ENCODE measurements at places on chromosomes 7 and 10. TPM values are rescaled to one million over a fixed set of nuclear protein-coding genes. Genes with fewer than 3 reads are reported as not detected.

NPTX2 gene
- 0.14 TPM for total RNA-seq

NUTM2E gene
- not detected for total RNA-seq

METTL27 gene
- not detected for total RNA-seq

HABP2 gene
- total RNA-seq, result not detected

CAMK1D gene
- 49.7 TPM for total RNA-seq

COX19 gene
- 33.6 TPM for total RNA-seq

CCDC6 gene
- 19.7 TPM for total RNA-seq

ZNF853 gene
- total RNA-seq, result 12.0 TPM

LRMDA gene
- total RNA-seq, result 1.4 TPM

CPVL gene
- 11.6 TPM for total RNA-seq

MMD2 gene
- total RNA-seq, result not detected

AASS gene
- total RNA-seq, result 2.4 TPM

NME8 gene
- 23.5 TPM for total RNA-seq

SH2D4B gene
- total RNA-seq, result 0.30 TPM

ACTL6B gene
- not detected for total RNA-seq

ZFAND4 gene
- 35.1 TPM for total RNA-seq

MLXIPL gene
- not detected for total RNA-seq

EEPD1 gene
- 4.9 TPM for total RNA-seq

GPNMB gene
- total RNA-seq, result not detected

NCOA4 gene
- 88.4 TPM for total RNA-seq

DIP2C gene
- total RNA-seq, result 1.5 TPM

ATXN7L1 gene
- total RNA-seq, result 48.6 TPM

LIPN gene
- 0.83 TPM for total RNA-seq

STEAP2 gene
- total RNA-seq, result 0.05 TPM

IFIT2 gene
- 21.8 TPM for total RNA-seq

THAP5 gene
- total RNA-seq, result 13.8 TPM

NKX6-2 gene
- not detected for total RNA-seq

GPR26 gene
- not detected for total RNA-seq

INA gene
- not detected for total RNA-seq

NPSR1 gene
- not detected for total RNA-seq

HHEX gene
- 19.5 TPM for total RNA-seq

C10orf143 gene
- total RNA-seq, result 8.2 TPM

LDB3 gene
- 0.11 TPM for total RNA-seq

C10orf95 gene
- 0.25 TPM for total RNA-seq

SLC26A5 gene
- total RNA-seq, result 0.30 TPM

TMEM140 gene
- total RNA-seq, result 60.0 TPM

HYCC1 gene
- 44.8 TPM for total RNA-seq

NODAL gene
- total RNA-seq, result not detected

NEUROD6 gene
- not detected for total RNA-seq

IFIT1B gene
- not detected for total RNA-seq

CDK14 gene
- total RNA-seq, result 1.2 TPM

CDH23 gene
- 4.3 TPM for total RNA-seq

SLC18A3 gene
- not detected for total RNA-seq

PLCE1 gene
- not detected for total RNA-seq

ASAH2B gene
- 1.9 TPM for total RNA-seq

NYAP1 gene
- total RNA-seq, result 0.13 TPM

OPN4 gene
- not detected for total RNA-seq

UCMA gene
- total RNA-seq, result not detected

ZNF365 gene
- 4.5 TPM for total RNA-seq

FAM25G gene
- not detected for total RNA-seq

PSMA2 gene
- total RNA-seq, result 55.6 TPM

PNLIPRP1 gene
- not detected for total RNA-seq

GIMAP1 gene
- 11.1 TPM for total RNA-seq

ZNF488 gene
- total RNA-seq, result not detected

CDC14C gene
- total RNA-seq, result not detected

TMEM196 gene
- total RNA-seq, result not detected

AEBP1 gene
- total RNA-seq, result 9.0 TPM

LRRC61 gene
- 7.3 TPM for total RNA-seq
